Vagina (tissue), 2 donors: ENCODE measurements at places on chromosomes 16 and 17.

DNA sequence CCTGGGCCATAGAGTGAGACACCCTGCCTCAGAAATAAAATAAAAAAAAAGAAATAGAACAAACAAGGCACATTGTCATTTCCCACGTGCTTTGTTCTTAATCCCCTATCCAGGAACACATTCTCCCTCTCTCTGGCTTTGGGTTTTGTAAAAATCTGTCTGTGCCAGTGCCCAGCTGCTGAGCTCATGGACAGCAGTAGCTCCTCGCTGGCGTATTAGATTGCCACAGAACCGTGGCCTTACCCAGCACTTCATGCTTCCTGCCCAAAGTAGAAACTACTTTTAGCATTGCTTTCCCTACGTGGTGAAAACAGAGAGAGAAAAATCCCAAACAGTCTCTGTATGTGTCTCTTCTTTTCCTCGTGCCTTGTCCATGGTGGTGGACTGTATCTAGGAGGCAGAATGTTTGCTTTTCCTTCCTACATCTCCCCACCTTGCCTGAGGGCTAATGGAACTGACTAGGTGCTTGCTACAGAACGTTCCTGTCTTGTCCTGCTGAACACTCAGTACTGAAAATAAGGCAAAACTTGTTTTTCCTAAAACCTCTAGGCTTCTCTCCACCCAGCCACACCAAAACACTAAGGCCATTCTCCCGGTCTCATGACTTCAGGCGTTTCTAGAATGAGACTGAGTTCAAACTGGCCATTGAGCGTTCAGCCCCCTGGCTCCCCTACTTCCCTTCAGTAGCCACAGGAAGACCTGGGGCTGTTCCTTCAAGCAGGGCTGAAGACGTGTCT is 26.1 kb downstream of the MNT start:
- DNase-seq: no peak

DNA sequence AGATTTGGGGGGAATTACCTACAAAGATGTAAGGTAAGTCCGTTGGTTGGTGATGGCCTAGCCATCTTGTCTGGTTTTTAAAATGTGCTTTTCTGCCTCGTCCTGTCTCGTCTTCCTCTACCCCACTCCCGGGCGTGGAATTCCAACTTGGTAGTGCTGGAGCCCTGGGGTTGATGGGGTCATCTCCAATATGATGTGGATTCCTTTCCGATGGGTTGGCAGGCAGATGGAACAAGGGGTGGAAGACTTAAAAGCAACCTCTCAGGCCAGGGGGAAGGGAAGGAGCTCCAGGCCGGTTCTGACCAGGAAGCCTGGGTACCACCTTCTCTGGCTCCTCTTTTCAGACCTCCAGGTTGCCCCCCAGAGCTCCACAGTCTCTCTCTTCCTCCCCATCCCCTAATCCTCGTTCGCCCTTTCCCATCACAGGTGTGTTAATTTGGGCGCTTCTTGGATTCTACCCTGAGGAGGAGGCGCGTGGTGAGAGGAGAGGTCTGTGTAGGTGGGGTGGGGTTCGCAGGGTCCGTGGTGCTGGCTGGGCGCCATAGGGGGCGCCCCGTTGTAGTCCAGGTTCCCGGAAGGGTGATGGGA is 5.1 kb upstream of the HOXB2 start:
- DNase-seq: no peak

- DNase-seq: no peak
Measured at GRCh38 chr17:75365009-75365930, 40.2 kb downstream of the GRB2 start.

DNA sequence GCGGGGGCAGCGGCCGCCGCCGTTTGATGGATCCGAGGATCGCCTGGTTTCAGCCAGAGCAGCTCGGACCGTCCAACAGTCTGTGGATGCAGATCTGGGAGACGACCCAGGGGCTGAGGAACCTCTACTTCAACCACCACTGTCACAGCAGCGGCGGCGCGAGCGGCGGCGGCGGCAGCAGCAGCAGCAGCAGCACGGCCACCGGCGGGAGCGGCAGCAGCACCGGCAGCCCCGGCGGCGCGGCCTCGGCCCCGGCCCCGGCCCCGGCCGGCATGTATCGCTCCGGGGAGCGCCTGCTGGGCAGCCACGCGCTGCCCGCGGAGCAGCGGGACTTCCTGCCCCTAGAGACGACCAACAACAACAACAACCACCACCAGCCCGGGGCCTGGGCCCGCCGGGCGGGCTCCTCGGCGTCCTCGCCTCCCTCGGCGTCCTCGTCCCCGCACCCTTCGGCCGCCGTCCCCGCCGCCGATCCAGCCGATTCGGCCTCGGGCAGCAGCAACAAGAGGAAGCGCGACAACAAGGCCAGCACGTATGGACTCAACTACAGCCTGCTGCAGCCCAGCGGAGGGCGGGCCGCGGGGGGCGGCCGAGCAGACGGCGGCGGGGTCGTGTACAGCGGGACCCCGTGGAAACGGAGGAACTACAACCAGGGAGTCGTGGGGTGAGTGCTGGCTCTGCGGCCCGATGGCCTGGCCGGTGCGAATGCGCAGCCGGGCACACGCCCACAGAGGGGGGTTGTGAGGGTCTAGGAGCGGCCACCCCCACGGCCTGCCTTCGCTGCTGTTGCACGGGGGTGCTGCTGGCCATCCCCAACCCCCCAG is 702 bp downstream of the TENT4B start:
- DNase-seq: no peak

DNA sequence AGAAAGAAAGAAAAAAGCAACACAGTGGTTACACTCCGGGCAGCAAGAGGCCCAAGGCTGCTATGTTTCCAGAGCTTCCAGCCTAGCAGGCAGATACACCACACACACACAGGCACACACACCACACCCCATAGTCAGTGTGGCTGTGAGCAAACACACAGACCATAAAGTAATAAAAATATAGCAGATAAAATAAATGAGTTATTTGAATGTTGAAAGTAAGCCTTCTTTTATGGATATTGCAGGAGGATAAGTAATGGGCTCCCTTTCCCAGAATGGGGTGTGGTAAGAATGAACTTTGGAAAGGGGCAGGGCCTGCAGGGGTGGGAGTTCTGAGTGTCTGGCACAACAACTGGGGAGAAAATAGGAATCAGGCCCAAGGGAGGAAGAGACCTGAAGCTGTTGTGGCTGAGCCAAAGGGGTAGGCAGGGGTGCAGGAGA is 4.8 kb upstream of the CDK5RAP3 start:
- no peak for DNase-seq

DNA sequence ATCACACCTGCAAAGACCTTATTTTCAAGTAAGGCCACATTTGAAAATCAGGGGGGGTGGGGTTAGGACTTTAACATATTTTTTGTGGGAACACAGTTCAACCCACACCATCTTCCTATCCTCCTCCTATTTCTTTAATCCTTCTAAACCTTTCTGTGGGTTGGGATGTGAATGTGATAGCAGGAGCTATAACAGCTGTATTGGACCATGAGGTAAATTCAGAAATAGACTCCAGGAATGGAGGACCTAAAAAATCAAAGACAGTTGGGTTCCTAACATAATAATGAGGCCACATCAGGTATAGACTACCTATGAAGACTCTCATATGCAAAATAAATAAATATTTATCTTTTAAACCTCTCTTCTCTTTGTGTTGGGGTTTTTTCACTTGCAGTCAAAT is 451.4 kb downstream of the XYLT1 start:
- no peak for DNase-seq

- DNase-seq: no peak
Measured at GRCh38 chr17:18318117-18318516, 3.0 kb downstream of the SMCR8 start.

DNA sequence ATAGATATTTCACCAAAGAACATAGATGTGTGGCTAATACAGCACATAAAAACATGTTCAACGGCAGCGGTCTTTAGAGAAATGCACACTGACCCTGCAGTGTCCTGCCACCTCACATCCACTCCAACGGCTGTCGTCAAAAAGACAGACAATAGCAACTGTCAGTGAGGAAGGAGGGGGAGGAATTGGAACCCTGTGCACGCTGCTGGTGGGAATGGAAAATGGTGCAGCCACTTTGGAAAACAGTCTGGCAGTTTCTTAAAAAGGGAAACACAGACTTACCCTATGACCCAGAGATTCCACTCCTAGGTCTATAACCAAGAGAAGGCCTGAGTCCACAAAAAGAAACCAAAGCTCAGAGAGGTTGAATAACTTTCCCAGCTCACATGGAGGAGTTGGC is 7.7 kb downstream of the CEP295NL start:
- DNase-seq: no peak

- no peak for DNase-seq
Measured at GRCh38 chr16:72066747-72067146, 3.7 kb downstream of the HPR start.

DNA sequence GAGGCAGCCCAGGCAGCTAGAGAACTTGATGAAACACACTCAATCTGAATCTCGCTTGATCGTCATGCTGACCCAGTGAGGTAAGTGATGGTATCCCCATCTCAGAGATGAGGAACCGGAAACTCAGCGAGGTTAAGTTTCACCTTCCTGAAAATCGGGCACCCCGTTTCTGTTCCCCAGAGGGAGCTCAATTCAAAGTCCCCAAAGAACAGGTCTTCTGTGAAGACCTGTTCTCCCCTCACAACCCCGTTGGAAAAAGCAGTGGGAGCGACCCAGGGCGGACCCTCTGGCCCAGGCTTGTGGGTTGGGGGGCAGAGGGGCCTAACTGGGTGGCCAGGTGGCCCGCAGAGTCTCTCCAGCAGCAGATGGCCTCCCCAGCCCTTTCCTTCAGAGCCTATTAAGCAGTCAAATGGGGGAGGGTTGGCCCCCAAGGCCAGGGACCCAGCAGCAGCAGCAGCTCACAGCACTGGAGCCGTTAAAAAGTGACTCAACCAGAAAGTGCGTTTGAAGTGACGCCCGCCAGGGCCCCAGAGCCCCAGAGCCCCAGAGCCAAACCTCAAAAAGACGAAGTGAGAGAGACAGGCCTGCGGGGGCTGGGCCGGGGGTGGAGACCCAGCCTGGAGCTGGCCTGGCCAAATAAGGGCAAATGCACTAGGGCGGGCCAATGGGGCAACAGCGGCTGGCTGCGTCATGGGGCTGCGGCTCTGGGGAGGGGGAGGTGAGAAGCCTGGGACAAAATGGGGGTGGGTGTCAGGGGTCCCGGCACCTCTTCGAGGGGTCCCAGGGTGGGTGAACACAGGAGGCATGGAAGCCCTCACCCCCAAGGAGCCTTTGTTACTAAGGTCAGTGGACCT is 9.2 kb upstream of the TSPOAP1 start:
- DNase-seq: no peak

- peak; percentile 82 for DNase-seq
Measured at GRCh38 chr17:19415311-19415710, 4.3 kb downstream of the RNF112 start.

DNA sequence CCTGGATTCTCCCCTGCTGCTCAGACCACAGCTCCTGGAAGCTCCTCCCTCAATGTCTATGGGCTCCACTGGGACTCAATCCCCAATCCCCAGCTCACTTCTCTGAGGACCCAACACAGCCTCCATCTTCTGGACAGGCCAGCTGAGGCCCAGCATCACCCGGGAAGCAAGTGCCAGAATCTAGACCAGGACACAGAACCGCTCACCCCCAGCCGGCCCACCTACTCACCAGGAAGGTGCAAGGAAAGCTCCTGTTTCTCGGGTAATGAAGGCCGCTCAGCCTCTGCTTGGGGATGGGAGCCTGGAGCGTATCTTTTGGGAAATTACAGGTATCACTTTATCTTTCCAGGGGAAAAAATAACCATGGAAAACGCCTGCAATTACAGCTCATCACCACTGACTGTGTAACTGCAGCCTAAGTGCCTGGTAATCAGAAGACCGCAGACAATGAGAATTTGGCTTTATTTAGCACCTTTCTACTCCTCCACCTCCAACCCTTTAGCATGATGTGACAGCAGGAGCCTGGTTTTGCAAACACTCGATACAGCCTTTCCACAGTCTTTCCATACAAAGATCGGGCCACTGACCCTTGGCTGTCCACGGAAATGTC is 49.6 kb upstream of the RPL38 start:
- peak; percentile 85 for DNase-seq

GRCh38 chr16:1583180-1583579 is 28.7 kb downstream of the IFT140 start:
- no peak for DNase-seq

DNA sequence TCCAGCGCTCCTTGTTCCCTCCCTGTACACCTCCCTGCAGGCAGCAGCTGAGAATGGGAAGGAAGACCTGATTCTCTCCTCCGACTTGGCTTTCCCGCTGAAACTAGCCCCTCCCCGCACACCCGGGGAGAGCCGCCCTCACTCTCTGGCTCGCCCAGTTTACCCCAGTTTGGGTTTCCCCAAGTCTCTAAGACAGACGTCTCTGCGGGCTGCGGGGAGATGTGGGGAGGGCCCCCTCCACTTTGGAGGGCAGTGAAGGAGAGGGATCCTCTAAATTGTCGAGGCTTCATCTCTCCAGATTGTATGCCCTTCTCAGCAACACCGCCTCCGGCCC is 797 bp downstream of the GRB7 start:
- DNase-seq: no peak

GRCh38 chr17:3964203-3965117 is at the start of gene ATP2A3:
ATP2A3 (minus strand) TSS chr17:3964437; CDS start chr17:3964291, 146 bp downstream.
- no peak for DNase-seq

GRCh38 chr17:2981325-2981724 is 82.1 kb downstream of the OR1D5 start:
- no peak for DNase-seq

- DNase-seq: no peak
Measured at GRCh38 chr16:554640-555365, 5.4 kb upstream of the PRR35 start.

- no peak for DNase-seq
Measured at GRCh38 chr17:46771561-46772474, 46.7 kb downstream of the WNT3 start.

GRCh38 chr17:9003355-9004131 is 17.8 kb upstream of the NTN1 start:
- DNase-seq: no peak

DNA sequence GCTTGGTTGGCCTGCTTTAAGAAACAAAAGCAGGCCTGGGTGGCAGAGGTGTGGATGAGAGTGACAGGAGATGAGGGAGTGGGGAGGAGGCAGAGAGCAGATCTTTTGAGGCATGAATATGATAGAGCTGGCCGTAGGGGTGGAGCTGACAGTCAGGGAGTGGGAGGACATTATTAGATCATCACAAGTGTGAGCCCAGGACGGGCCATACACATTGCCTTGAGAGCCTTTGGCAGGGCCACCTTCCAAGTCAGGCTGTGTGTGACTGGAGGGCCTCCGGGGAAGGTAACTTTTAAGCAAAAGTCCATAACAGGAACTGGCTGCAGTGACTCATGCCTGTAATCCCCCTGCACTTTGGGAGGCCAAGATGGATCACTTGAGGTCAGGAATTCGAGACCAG is 26.3 kb downstream of the GINS3 start:
- DNase-seq: no peak
